ENCODE measurements at places on chromosomes 16 and 17.

DNA sequence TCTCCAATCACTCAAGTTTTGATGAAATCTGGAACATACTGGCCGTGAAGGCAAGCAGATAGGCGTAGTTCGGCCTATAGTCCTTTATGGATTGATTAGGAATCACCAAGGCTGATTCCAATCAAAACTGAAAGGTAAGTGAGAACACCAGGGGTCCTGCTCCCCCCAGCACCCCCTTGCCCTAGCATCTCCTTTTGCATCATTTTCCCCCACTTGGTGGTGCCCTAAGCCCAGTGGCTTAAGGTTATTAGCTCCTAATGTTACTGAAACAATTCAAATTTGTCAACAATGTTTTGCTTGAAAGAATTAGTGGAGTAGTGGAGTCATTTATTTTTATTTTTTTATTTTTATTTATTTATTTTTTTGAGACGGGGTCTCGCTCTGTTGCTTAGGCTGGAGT, 4.9 kb downstream of the SLFN14 start:
- no peak for DNase-seq

- no peak for DNase-seq
These were observed 24.8 kb upstream of the MAP3K14 start for GRCh38 chr17:45341533-45342158.

DNA sequence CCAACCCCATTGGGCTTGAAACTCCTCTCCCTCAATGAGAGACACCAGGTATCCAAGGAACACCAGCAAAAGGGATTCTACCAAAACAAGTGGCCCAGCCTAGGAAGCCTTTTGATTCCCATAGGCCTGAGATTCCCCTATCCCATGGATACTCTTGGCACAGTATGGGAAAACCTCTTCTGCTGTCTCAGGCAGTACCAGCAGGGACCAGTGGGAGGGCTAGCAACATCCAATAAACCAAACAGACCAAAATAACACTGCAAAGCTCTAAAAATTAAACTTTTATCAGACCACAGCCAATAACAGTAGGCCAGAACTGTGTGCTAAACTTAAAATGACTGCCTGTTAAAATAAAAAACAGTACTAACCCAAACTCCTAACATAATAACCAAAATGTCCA, 153.9 kb upstream of the CES5A start:
- DNase-seq, result no peak

- peak; percentile 75 for DNase-seq
These were observed at the start of gene RUNDC3A for GRCh38 chr17:44308320-44308818. Gene RUNDC3A (plus strand): TSS chr17:44308601. CDS start chr17:44308833, 232 bp downstream.

DNA sequence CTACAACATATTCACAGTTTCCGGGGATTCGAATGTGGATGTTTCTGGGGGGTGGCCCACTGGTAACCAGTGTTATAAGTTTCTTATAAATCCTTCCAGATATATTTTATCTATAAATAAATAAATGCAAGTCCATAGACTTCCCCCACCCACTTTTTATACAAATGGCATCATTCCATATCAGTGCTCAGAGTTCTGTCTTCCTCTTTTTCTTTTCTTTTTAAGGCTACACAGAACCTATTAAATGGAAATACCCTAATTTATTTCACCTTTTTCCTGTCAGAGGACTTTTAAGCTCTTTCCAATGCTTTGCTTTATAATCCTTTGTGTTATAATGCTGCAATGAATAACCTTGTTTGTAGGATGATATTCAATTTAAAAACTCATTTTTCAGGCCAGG, 3.8 kb downstream of the LGALS9 start:
- no peak for DNase-seq

DNA sequence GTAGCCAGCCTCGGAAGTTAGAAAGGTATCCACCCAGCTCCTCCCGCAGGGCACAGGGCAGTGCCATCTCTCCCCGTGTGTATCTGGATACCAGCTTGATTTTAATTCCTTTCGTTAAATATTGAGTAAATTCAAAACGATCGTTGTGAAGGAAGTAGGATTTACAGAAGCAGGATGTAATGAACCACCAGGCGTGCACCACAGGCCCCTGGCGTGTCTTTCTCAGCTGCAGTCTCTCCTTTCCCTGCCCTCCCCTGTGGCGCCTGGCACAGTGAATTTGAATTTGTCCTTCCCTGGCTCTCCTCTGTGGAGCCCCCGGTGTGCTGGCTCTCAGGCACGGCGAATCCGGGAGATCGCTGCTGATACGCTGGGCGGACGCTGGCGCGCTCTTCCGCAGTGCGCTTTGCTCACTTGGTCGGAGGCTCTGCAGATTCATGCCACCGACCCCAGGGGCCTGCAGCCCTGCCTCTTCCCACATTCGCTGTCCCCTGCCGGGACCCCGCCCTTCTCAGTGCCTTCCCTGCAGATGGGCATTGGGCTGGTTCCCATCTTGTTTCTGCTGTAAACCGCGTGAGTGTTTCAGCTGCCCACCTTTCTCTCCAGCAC, 164.6 kb downstream of the RPTOR start:
- no peak for DNase-seq

GRCh38 chr16:89613954-89614459, 565 bp downstream of the DPEP1 start:
- no peak for DNase-seq

DNA sequence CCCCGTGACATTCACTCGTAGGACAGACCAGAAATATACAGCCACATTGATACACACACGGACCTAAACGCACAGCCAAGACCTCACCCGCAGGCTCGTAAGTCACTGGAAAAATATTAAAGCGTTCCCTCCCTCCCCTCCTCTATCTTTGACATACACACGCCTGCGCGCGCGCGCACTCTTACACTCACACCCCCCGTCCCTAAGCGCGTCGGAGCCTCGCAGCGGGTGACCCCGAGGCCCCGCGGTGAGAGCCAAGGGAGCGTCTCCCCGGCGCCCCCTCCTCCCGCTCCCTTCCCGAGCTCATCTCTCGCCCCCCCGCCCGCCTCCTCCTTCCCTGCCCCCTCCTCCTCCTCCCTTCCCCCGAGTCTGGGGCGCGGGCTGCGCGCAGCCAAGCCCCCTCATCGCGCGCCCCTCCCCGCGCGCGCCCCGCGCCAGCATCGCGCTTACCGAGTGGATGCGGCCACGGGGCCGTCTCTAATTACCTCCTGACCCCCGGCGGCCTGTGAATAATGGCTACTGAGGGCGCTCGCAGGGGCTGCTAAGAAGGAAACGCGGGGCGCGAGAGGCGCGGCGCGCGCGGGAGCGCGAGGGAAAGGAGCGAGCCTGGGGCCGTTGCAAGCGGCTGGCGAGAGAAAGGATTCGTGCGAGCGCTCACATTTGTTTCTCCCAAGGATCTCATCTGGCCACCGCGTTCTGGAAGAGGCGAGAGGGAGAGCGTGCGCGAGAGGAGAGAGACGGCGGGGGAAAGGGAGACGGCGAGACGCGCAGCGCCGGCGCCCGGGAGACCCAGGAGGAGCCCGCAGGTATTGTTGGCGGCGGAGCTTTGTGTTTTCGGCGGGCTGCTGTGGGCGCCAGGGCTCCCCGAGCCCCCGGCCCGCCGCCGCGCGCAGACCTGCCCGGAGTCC, 42.4 kb downstream of the RAI1 start:
- no peak for DNase-seq

DNA sequence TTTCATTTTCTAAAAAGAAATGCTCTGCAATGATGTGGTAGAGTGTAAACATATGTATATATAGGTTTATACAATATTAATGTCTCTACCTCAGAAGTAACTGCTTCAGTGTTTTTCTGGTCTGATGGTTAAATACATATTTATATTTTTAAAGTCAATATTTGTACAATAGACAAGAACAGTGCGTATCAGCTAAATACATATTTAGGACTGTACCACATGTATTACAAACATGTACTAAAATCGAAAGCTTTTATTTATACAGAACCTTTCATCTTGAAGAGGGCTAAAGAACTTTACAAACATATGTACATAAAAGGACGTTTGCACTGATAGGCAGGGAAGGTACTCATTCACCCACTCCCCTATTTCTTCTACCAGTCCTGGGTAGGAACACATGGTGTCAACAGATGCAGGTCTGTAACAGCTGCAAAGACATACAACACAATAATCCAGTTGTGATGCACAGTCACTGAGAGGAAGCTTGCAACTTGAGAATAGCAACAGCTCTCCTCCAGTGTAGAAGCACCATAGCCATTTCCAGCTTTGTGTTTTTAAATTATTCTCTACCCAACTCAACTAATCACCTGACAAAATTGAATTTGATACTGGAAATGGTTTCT, 206.9 kb upstream of the C17orf78 start:
- DNase-seq, result no peak

DNA sequence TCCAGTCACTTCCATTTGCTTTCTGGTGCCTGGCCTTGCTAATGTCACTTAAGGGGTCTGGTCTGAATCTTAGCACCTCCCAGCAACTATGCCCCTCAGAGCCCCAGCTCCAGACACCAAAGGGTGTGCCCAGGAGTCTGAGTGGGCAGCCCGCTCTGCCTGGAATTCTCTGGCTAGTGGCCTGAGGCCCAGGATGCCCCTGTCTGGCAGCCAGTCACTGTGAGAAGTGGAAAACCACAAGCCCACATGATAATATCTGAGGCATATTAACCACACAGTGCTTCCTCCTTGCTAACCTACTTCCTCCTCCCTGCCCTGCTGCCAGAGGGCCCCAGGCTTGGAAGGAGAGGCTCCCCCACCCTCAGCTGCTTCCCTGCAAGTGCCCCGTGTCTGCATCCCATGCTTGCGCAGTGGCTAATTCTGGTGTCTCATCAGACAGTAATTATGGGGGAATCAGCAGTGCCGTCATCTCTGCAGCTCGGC, 14.0 kb downstream of the SRCIN1 start:
- no peak for DNase-seq

DNA sequence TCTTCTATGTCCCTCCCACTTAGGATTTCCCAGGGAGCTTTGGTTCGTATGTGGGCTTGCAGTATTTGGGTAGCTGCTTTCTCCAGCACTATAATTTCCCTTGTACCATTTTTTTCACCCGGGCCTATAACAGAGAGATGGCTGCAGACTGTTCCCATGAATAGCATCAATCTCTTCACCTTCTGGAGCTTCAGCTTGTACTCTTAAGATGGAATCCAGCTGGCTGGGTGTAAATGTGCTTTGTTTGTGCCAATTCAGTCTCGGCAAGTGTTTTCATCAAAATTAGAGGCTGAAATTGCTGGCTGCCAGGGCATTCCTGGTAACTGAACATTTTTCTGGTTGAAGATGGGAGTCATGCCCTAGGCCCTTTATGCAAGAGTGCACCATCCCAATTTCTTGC, 12.2 kb upstream of the CPD start:
- no peak for DNase-seq

GRCh38 chr17:29615492-29616299, 7.0 kb downstream of the CORO6 start:
- DNase-seq, result peak; percentile 80

GRCh38 chr17:28648698-28649097, 3.7 kb upstream of the BLTP2 start:
- no peak for DNase-seq

GRCh38 chr16:17817943-17818342, 347.2 kb upstream of the XYLT1 start:
- DNase-seq, result no peak

DNA sequence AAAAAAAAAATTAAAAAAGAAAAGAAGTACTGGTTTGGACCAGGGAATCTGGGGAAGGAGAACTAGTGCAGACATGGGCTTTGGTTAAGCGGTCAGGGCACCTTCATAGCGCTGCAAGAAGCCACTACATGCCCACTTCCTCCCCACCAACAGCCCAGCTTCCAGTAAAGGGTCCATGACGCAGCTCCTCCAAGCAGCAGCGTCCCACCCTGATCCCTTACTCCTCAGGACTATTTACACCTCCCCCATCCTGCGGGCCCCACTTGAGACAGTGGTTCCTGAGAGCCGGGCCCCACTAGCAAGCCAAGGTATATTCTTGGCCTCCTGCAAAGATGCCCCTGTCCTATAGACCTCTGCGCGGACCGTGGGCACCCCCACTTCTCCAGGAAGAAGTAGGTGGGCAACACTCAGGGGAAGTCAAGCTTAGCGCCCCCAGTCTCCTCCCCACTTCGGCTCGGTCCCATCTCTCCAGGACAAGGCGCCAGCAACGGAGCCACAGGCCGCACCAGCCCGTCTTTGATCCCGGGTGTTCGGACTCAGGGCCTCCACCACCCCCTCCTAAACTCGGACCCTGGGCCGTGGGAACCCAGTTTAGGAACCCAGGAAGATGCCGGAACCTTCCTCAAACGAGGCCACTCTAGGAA, 913 bp upstream of the PRR14 start:
- no peak for DNase-seq

DNA sequence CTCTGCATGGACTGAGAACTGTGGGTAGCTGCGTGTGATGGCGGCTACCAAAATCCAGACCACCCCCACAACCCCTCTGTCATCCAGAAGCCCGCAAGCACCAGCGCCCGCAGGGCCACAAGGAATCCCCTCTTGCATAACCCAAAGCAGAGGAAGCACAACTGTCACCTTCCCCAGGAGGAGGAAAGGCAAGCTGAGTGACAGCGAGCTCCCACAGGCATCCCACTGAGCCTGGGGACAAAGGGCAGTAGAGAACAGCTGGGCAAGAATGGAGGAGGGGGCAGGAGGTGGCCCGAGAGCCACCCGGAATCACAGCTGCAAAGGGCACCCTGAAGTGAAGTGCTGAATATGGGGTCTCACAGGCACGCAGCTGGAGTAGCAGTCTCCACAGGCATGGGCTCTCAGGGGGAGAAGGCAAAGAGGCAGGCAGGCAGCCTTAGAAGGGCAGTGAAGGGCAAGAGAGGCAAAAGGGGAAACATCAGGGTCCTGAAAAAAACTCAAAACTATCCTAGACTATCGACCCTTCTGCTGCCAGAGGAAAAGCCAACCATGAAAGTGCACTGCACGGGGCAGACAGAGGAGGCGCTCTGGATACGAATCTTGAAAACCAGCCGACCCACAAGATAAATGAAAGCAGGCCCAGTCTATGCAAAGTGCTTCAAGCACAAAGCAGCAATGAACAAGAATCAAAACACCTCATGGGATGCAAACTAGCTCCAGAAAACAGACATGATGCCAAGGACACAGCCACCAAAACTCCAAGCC, 17.1 kb downstream of the USP36 start:
- no peak for DNase-seq

DNA sequence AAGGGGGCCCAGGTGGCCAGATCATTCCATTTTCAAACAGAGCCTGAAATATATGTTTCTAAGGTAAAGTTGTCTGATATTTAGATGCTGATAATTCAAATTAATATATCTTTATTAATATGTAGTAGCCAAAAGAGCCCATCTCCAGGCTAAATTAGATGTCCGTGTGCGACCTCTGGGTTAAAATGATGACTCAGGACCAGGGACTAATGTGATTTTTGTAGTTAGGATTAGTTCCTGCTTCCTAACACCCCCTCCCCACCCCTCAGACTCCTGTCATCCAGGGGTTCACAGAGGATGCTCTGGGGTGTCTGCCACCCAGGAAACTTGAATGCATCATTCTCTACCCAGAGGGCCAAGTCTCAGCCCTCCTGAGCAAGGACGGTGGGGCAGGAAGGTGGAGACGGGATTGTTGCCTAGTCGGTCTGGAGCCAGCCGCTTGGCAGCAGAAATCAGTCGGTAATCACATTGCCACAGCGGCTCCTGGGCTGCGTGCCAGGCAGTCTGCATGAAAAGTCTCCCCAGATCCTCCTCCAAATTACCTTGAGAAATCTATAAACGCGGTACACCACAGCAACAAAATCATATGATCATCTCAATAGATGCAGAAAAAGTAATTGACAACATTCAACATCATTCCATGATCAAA, 29.8 kb downstream of the CNGB1 start:
- no peak for DNase-seq

- DNase-seq, result no peak
These were observed 45.6 kb downstream of the MEAK7 start for GRCh38 chr16:84458606-84459532.
